ENCODE measurements at places on chromosomes 2 and 18.

- no peak for DNase-seq
Observed at GRCh38 chr2:80546766-80547165, 242.2 kb upstream of the LRRTM1 start.

DNA sequence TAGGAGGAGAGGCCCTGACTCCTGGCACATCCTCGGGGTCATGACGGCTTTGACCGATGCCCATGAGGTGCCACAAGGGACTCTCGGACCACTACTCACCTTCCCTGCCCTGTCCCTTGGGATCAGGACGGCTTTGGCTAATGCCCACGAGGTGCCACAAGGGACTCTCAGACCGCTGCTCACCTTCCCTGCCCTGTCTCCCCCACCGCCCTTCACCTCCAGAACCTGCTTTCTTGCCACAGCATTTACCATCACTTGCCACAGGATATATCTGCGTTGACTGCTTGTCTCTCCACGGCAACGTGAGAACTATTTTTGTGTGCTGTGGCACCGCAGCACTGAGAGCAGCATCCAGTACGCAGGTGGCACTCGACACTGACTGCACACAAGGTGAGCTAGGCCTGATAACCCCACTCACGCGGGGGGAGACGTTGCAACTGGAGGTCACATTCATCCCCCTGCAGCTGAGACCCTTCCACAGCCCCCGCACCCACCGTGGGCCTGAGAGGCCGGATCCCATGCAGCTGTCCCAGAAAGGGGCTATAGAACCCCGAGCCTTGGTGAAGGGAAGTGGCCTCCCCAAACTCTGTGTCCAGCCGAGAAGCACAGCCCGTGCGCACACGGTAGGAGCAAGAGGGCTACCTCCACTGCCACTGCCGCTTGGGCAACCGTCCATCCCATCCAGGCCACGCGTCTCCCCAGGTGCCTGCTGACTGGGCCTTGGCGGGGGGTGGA is 47.5 kb downstream of the ANO7 start:
- DNase-seq = no peak

DNA sequence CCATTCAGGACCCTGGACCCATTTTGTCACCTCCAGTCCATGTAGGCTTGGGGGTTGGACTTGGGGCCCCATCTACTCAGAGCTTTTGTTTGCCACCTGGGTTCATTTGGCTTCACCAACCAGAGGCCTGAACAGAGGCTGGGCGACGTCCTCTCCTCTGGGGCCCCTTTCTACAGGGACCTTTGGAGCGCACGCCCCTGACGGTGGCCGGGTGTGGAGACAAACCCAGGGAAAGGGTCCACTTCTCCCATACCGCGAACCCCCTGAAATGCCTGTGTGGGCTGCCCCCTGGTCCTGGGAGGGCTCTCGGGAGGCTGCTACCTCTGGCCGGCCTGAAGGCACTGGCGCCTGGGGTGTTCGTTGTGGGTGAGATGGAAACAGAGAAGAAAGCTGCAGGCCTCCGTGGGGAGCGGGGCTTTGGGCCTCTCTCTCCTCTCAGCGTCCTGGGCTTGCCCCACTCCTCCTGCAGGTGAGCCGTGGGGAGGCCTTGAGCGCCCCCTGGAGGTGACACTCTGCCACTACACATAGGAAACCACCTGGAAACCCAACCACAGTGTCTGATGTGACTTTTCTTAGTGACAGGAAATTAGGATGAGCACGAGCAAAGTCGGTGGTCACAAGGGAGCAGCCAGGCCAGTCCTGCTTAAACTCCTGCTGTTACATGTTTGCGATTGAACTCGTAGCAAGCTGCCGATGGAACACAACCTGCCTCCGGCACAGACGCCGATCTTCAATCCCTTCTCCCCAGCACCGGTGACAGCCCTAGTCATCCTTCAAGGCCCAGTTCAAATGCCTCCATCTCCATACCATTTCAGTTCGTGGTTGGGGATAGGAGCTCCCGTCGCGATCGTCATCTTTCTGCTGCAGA is 12.0 kb upstream of the NTSR2 start:
- DNase-seq = peak; percentile 28

- no peak for DNase-seq
Observed at GRCh38 chr2:226690461-226691024, 109.1 kb downstream of the IRS1 start.

- DNase-seq = no peak
Observed at GRCh38 chr18:10791169-10791831, 265.5 kb downstream of the NAPG start.

- no peak for DNase-seq
Observed at GRCh38 chr18:35010993-35011392, 30.2 kb upstream of the MAPRE2 start.

DNA sequence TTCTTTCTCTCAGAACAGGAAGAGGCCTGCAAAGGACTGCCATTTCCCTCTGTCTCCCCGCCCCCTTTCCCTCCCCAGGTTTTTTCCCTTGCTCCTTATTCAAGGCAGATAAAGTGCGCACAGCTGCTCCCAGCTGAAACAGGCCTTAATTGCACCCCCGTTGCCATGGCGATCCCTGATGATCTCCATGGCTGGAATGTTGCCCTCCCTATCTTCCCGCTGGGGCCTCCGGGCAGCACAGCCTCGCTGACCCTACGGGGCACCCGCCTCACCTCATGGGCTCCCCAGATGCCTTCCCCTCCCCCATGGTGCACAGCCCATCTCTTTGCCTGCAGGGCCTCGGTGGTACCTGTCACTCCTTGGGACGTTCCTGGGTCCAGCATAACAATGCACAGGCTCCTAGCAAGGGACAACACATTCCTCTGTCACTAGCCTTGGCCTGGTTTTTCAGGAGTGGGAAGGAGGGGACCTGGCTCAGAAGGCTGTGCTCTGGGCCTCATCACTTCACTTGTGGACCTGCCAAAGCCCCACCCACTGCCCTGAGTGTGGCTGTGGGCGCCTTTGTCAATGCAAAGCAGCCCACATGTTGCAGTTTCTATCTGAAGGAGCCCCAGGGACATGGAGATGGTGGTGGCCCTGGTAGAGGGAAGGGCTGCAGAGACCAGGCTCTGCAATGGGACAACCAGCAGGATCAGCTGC is 115.0 kb downstream of the CELF4 start:
- DNase-seq = no peak

GRCh38 chr18:47929681-47930198 is 719 bp downstream of the SMAD2 start:
- DNase-seq = no peak

DNA sequence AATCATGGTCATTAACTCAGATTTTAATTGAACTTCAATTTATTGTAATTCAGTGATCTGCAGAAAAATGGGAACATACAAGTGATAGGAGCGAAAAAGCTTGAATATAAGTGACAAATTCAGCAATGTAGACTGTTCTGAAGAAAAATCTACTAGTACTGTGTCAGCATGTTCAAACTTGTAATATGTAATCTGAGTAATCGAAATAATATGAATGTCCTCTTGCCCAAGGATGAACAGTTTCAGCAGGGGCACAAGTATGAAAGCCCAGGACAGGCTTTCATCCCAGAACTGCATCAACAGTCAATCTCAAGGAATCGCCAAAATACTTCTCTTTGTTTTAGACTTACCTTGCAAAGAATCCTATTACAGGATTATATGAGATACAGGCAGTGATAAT is 1110.5 kb downstream of the LRP1B start:
- no peak for DNase-seq

- DNase-seq = no peak
Observed at GRCh38 chr2:158095912-158096311, 5.8 kb upstream of the UPP2 start.

GRCh38 chr2:173797586-173798263 is 167.4 kb downstream of the SP3 start:
- DNase-seq = no peak

- DNase-seq = no peak
Observed at GRCh38 chr2:196218106-196218505, 46.7 kb upstream of the STK17B start.

DNA sequence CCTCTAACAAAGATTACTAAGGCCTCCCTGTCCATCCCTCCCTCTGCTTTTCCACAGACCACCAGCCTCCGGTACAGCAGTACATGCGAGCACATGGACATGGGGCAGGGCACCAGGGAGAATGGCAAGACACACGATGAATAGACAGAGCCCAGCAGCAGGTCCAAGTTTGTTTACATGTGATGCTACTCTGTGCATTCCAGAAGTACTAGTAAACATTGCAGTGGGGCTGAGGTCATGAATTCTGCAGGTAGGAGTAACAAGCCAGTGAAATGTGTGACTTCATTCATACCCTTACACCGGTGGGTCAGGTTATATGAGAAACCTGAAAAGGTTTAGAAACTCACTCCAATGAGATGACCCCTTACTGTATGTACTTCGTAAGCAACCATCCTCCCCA is 205.7 kb downstream of the BCL11A start:
- no peak for DNase-seq

DNA sequence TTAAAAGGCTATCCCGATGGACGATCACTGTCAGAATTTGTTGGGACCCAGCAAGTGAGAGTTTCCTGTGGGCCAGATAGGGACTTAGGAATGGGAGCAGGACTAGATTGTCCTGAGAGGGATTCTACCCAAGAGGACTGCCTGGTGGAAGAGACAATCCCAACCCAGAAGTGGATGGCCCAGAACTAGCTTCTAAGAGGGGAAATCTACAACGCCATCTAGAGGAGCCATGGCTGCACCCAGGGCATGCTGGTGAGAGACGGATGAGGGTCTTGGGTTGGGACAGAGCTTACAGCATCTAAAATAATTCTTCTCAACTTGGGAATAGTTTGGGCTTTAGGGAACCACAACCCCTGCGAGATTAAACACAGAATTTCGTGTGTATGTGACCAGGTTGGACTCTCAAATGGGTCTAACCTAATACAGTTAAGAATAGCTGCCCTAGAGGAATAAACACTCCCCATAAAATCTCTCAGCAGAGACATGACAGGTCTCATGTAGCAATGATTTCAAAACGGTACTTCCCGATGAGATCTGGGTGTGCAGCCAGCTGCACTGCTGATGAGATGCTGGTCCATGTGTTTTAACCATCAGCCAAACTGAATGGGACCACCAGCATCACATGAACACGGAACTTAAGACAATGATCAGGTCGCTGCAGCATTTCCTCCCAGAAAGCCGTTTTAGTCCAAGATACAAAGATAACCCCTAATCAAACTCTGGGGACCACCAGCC is 50.8 kb downstream of the CCBE1 start:
- DNase-seq = no peak

- DNase-seq = no peak
Observed at GRCh38 chr2:156892467-156893281, 364.8 kb upstream of the GALNT5 start.

DNA sequence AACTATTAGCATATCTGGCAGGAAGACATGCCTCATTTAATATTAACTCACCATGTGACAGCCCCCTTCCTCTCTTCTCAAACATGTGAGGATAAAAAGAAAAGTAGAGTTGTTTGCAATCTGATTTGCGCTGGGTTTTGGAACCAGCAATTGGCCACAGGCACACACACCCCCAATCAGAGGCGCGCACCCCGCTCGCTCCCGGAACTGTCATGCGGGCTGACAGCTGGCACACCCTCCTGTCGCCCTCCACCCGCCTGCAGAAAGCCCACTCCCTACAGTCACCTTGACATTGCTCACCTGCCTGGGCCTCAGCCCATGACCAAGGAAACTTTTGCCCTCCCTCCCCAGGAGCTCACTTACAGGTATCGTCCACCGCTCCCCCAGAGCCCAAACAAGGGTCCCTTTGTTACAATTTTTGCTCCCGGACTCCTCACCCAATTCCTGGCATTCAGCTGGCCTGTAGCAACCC is 1.1 kb downstream of the COBLL1 start:
- no peak for DNase-seq

DNA sequence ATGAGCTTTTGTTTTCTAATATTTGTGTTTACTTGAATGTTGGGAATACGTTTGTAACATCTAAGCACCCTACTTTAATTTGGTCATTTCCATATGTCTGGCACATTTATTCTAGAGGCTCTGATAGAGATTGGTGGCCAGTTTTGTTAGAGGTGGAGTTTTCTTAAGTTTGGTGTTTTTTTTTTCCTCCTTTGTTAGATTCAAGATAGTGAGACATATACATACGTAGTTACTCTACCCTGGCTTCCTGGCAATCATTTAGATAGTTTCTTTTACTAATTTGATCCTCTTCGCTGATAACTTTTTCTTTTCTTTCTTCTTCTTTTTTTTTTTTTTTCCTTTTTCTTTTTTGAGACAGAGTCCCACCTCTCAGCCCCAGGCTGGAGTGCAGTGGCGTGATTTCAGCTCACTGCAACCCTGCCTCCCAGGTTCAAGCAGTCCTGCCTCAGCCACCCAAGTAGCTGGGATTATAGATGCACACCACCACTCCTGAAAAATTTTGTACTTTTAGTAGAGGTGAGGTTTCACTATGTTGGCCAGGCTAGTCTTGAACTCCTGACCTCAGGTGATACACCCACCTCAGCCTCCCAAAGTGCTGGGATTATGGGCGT is 26.6 kb downstream of the SMCHD1 start:
- no peak for DNase-seq

GRCh38 chr2:81495556-81495955 is 1191.0 kb upstream of the LRRTM1 start:
- no peak for DNase-seq

DNA sequence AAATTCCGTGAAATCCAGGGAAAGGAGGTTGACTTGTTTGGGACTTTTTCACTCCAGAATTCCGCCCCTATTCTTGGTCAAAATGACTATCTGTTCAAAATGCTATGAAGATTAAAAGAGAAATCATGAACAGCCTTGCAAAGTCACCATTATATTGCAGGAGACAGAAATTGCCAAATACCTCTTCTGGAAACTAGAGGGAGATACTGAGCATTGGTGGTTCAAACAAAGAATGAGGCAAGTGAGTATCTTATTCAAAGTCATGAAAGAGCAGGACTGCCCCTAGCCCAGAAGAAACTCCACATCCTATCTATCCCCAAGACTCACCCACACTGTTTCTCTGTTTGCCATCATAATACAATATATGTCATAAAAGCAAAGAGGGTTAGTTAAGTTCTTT is 862.3 kb upstream of the POU3F3 start:
- DNase-seq = no peak

GRCh38 chr2:231013820-231014219 is 17.9 kb downstream of the SPATA3 start:
- DNase-seq = no peak

DNA sequence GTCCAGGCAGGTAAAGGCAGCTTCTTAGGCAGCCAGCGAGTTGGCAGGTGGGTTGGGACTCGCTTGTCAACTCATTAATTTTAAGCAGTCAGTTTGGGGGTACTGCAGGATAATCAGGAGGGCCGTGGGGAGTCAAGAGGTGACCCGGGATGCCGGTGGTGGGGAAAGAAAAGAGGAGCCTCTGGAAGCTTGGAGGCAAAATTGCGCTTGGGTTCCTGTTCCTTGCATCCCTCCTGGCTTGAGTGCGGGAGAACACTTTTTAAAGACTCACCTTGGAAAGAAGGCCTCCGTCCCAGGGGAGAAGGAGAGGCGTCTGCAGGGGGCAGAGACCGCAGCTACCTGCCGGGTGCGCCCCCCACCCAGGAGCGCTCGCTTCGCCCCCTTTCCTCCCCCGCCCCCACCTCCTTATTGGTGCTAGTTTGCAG is at the start of gene KCNJ3:
TSS of gene KCNJ3 (plus strand) at position 400 of the 425 bp plus-strand sequence. CDS start 81 bp downstream, outside the sequence.
- DNase-seq = no peak

DNA sequence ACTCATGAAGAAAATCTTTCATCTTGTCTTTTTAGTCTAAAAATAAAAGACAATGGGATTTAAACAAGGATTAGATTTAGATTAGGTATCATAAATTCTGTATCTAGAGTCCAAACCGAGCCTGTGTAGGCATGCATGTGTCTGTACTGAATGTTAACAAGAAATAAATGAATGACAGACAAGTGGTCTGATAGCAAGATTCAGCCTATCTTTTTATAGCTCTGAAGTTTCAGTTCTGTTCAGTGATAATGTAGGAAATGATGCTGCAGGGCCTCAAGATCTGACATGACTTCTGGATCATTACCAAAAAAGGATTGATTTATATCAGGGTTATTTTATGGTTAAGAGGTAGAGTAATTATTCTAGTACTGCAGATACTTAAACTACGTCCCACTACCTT is 137.0 kb upstream of the ATP5MC3 start:
- DNase-seq = no peak
